ENCODE measurements at places on chromosomes 1 and 21.

GRCh38 chr21:38269576-38269936 lies 12.8 kb downstream of the KCNJ15 start:
- DNase-seq = no peak

- no peak for DNase-seq
These were observed 5.9 kb upstream of the SLC6A9 start for GRCh38 chr1:44037154-44037553.

- DNase-seq = no peak
These were observed 62.9 kb upstream of the TMPRSS2 start for GRCh38 chr21:41570791-41571355.

- DNase-seq = no peak
These were observed 66.4 kb downstream of the IGSF21 start for GRCh38 chr1:18174037-18174436.

- no peak for DNase-seq
These were observed 117.5 kb downstream of the MACF1 start for GRCh38 chr1:39321979-39322378.

GRCh38 chr1:218463194-218464156 lies 118.3 kb downstream of the TGFB2 start:
- no peak for DNase-seq

DNA sequence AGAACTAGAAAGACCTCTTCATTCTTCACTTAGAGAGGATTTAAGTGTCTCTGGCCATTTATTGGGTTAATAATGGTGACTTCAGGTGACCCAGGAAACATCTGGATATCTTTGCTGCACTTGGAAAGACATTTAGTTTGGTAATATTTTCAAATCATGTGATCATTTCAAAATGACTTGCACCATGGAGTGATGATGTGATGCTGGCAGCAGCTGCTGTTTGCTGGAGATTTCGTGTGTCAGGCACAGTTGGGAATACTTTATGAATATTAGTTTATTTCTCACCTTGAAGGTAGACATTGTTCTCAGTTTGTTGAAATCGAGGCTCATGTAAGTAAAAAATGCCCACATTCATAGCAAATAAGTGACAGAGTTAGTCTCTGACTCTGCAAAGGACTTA lies 236.0 kb downstream of the DISC1 start:
- DNase-seq = no peak
